ENCODE measurements at places on chromosomes 7 and 10.

- DNase-seq: no peak
Measured at GRCh38 chr7:123075838-123076467, 80.5 kb upstream of the TAS2R16 start.

DNA sequence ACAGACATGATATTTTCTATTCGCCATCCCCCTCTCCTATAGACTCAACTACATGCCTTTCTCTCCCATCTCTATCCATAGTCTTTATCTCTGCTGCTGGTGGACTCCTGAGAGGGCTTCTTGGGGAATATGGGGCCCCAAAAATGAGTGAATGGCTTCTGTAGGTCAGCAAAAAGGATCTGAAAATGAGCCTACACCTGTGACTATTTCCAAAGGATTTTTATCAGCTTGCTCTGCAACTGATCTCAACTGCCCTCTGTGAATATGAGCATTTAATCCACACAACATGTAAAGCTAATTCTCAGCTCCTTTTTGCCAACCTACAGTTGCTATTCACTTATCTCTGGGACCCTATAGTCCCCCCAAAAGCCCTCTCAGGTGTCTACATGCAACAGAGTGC, 36.2 kb downstream of the PRSS2 start:
- DNase-seq: no peak

- no peak for DNase-seq
Measured at GRCh38 chr10:74050653-74051052, 52.7 kb downstream of the VCL start.

- DNase-seq: no peak
Measured at GRCh38 chr10:67808704-67809103, 29.3 kb downstream of the DNAJC12 start.

DNA sequence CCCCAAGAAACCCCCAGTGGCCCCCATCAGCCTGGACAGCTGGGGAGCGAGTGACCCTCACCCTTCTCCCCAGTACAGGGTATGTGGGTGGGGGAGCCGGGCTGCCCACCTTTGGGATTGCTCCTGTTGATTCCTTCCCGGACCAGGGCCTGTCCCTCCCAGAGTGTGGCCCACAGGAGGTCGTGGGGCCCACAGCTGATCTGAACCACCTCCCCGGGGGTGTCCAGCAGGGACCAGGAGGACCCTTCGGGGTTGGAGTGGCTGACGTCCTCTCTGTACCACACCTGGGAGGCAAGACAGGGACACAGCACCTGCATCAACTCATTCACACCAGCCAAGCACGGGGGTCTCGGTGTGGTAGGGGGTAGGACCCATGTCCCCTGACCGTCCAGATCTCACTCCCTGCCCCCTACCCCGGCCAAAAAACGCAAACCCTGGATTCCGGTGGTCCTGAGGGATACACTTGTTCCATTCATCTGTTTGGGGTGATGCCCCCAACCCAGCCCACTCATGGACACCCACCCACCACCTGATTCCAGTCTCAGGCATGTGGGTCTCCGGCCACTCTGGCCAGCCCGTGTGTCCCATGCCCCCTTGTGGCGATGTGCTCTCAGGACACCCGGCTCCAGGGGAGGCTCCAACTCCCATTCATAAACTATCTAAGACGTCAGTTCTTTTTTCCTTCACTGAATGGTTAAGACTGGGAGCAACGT, 10.9 kb downstream of the TECPR1 start:
- DNase-seq: no peak

GRCh38 chr10:132588301-132589013, 50.9 kb downstream of the INPP5A start:
- DNase-seq: peak; percentile 50

GRCh38 chr10:71437537-71438092, 40.9 kb downstream of the CDH23 start:
- no peak for DNase-seq

DNA sequence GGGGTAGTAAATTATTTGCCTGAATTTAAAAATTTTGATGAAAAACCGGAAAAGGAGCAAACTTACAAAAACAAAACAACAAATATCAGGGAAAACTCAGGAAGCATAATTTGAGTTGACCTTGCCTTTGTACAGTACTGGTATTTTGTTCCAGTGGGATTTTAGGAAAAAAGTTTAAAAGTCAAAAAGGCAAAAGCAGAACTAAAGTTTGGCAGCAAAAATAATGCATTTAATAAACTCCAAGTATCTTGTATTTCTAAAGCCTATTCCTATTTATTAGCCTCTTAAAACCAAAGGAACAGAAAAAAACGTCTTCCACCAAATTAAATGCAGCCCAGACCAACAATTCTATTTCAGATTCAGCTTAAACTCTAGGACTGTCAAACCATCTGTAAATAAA, 90.7 kb upstream of the ASAH2 start:
- DNase-seq: no peak

DNA sequence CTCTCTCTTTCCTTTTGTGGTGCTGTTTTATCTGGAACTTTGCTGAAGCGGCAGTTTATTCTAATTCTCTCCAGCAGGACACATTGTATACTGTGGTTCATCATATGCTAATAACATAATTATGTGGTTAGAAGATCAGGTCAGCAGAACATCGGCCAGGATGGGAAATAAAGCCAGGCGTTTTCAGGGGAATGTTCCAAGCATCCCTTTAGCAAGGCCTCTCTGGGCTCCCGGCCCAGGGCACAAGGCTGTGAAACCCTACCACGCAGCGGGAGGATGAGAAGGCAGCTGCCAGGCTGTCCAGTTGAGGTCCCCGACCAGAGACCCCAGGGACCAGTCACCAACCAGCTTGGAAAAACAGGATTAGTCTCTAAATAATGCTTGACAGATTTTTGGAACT, 112.2 kb upstream of the GALNT17 start:
- DNase-seq: no peak

DNA sequence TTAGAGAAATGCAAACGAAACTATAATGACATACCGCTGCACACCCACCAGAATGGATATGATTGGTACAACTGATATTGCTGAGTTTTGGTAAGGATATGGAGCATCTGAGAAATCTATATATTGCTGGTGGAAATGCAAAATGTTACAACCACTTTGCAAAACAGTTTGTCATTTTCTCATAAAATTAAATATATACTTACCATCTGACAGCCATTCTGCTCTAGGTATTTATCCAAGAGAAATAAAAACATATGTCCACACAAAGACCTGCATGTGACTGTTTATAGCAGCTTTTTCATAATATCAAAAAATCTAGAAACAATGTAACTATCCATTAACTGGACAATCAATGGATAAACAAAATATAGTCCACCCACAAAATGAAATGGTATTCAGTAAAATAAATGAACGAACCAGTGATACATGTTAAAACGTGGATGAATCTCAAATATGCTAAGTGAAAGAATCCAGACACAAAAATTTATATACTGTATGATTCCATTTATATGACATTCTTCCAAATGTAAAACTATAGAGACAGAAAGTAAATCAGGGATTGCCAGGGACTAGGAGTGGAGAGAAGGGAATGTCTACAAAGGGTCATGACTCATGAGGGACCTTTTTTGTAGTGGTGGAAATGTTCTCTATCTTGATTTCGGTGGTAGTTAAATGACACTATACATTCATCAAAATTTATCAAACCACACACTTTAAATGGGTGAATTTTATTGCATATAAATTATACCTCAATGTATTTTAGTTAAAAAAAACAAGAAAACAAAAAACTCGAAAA, 312.0 kb upstream of the GLI3 start:
- no peak for DNase-seq

DNA sequence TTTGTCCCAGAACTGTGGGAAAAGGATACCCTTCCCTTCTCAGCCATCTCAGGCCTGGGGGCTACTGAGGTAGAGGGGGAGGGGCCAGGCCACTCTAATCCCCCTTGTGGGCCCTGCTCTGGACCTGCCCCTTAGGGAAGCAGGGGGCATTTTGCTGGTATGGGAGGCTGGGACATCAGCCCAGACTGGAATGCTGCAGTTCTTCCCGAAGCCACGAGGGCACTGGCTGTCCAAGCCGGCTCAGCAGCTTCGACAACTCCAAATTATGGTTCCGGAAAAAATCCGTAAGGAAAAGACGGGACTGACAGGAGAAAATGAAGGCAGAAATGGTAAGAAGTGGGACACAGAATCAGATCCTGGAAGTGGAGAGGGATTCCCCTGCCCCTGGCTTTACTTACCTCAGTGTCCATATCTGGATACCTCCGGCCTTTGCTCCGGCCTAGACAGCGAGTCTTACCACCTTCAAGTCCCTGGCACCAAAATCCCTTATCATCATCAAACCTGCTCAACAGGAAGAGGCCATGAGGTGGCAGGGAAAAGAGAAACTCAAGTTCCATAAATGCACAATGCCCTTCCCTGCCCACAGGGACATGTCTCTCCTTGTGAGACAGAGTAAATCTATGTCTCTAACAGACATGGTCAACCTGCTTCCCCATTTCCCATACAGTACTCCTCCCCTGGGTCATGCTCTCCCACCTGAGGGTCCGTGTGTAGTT, 9.0 kb downstream of the NDST2 start:
- DNase-seq: no peak

- no peak for DNase-seq
Measured at GRCh38 chr10:86849181-86849894, 92.9 kb downstream of the BMPR1A start.

- no peak for DNase-seq
Measured at GRCh38 chr7:70655694-70656093, 476.2 kb upstream of the GALNT17 start.

GRCh38 chr10:116947841-116948529, 57.0 kb downstream of the SHTN1 start:
- DNase-seq: no peak

DNA sequence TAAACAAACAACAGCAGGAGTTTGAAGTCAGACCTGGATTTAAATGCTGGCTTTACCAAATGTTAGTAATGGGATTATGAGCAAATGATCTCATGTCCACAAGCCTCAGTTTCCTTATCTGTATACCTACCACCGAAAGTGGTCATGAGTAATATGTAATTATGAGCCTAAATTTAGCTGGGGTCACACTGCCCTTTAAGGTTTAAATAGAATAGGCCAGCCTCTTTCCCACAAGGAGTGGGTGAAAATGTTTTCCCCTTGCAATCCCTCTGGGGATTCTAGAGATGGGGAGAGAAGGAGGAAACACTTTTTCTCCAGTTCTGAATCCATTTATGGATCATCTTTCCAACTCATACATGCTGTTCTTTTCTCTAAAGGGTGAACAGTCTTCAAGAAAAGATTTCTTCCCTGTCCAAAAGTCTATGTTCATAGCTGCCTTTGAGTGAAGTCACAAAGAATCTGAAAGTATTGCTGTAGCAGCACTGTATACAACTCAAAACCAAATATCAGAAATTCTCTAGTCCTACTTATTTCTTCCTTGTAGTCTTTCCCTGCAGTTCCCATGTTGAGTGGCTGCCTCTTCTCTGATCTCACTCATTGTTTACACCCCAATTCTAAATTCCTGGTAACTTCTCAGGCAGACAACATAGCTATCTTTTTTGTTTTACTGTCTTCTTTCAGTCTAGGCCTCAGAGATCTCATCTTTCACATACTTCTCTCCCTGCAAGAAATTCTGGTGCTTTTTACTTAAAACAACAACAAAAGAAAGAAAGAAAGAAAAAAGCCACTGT, 7.4 kb upstream of the TSPAN12 start:
- DNase-seq: no peak

GRCh38 chr10:28343987-28344895, 41.4 kb upstream of the MPP7 start:
- DNase-seq: no peak

DNA sequence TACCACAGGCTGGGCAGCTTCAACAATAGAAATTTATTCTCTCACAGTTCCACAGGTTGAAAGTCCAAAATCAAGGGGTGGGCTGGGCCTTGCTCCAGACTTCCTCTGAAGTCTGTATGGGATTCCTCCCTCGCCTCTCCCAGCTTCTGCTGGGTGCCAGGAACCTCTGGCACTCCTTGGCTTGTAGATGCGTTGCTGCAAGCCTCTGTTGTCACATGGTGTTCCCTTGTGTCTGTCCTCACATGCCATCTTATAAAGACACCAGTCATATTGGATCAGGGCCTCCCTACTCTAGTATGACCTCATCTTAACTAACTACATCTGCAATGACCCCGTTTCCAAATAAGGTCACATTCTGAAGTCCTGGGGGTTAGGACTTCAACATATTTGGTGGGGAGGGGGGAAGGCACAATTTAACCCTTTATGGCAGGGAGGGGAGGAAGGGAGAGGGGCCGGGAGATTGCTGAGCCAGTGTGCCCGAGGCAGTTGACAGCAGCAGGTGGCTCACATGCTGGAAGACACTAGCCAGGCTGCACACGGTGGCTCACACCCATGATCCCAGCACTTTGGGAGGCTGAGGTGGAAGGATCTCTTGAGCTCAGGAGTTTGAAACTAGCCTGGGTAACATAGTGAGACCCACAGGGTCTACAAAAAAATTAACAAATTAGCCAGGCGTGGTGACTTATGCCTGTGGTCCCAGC, 18.8 kb downstream of the ZNF282 start:
- DNase-seq: no peak

DNA sequence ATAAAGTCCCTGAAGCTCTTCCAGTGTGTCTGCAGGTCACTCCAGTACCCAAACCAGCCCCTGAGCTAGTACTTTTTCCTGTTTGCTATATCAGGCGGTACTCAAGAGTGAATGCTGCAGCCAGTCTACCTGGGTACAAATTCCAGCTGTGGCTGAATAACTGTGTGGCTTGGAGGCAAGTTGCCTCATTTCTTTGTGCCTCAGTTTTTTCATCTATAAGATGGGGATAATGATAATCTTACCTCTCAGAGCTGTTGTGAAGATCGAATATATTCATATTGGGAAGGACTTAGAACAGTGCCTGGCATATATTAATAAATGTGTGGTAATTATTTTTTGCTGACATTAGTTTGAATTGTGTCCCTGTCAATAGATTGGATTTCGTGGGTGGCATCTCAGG, 191.2 kb downstream of the WDR11 start:
- no peak for DNase-seq

DNA sequence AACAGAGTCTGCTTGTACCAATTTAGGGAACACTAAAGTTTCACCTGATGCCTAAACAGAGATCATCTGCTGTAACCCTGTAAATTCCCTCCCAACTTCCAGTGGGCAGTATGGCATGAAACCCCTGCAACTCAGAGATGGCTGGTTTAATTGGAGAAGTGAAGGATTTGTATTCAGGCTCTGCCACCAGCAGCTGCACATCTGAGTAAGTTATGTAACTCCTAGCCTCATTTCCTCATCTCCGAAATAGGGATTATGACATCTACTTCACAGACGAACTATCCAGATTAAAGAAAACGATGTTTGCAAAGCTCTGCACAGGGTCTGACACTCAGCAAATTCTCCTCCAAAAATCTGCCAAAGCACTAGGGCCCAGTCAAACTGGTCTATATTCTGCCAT, 493.0 kb downstream of the KCNMA1 start:
- no peak for DNase-seq

- no peak for DNase-seq
Measured at GRCh38 chr7:56009695-56010094, 41.5 kb downstream of the PSPH start.

DNA sequence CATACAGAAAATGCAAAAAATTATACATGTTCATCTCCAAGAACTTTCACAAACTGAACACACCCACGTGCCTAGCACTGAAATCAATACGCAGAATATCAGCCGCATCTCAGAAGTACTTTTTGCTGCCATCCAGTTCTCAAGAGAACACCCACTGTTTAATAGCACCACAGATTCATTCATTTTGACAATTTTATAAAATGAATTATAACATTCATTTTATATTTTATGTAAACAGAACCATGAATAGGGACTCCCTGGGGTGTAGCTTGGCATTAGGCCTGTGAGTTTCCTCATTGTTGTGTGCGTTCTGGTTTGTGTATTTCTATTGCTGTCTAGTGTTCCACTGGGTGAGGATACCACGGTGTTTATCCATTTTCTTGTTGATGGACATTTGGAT, 77.3 kb upstream of the PIP4K2A start:
- DNase-seq: no peak

- DNase-seq: no peak
Measured at GRCh38 chr10:125641398-125641797, 41.6 kb downstream of the TEX36 start.

All from stimulated activated CD4-positive, alpha-beta T cell treated with anti-CD3 and anti-CD28 coated beads, Interleukin-12 subunit alpha, Interleukin-12 subunit beta, amount 100 ng/mL, for 48 hours (primary cell).